ENCODE measurements at places on chromosomes 2 and 18.
A peak's percentile ranks its signal among the peaks of the same experiment; 100 is the strongest.

GRCh38 chr2:241773511-241774418, 2.9 kb upstream of the GAL3ST2 start:
- DNase-seq = no peak

GRCh38 chr2:47093626-47094025, 61.5 kb downstream of the STPG4 start:
- no peak for DNase-seq

- no peak for DNase-seq
Observed at GRCh38 chr2:215615067-215615802, 179.4 kb upstream of the FN1 start.

DNA sequence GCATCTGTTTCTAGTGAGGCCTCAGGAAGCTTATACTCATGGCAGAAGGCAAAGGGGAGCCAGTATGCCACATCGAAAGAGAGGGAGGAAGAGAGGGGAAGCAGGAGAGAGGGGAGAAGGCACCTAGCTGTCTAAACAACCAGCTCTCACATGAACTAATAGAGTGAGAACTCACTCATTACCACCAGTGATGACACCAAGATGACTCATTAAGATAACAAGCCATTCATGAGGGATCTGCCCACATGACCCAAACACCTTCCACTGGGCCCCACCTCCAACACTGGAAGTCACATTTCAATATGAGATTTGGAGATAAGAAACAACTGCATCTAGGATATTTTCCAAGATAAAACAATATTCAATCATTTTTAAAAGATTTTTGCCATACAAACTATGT, 753.9 kb upstream of the ZEB2 start:
- no peak for DNase-seq

DNA sequence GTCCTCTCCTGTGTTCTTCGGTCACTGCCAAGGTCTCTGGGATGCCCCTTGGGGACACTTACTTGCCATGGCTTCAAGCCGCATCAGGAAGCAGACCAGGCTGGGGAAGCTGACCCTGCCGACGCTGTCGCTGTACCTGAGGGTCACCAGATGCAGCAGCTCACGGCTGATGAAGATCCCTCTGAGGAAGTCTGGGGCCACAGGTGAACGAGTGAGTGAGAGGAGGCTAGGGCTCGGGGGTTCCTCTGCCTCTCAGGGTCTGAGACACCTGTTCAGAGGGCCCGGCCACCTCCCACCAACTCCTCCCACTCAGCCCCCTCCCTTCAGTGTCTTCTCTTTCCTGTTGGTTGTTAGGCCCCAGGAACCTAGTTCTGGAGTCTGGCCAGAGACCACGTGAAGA, 74.9 kb downstream of the CAPN13 start:
- no peak for DNase-seq

DNA sequence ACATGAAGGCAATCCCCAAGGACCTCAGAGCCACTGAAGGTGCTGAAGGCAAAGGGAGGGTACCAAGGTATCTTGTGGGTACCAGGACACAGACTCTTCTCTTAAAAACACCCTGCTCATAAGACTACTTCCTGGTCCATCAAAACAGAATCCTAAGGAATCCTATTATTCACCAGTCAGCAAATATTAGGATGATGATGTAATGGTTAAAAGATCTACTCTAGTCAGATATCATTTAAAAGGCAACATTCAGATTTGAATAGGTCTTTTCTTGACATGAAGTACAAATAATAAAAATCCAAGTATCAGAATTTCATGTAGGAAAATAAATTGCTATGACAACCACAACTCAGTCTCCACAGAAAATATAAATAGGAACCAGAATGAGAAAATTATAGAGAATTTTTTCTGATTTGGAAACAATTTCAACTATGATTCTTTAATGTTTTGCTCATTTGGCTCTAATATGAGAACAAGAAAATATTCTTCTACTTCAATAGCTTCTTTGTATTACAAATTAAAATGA, 77.8 kb upstream of the ZNF397 start:
- DNase-seq = no peak

DNA sequence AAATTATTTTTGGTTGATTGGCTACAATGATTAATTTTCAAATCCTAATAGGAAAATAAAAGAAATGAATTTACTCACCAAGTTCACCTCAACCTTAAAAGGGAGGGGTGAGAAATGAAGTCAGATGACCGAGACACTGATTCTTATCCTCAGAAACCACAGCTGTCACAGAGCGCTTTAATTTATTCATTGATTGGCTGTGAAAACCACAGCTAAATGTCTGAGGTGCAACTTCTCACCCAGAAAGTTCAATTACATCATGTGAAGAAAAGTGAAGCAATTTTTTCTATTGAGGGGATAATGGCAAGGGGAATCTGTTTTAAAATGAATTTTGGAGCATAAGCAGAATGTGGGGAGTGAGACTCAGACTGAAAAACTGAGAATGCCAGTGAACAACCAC, 128.4 kb downstream of the RNF152 start:
- DNase-seq = no peak

DNA sequence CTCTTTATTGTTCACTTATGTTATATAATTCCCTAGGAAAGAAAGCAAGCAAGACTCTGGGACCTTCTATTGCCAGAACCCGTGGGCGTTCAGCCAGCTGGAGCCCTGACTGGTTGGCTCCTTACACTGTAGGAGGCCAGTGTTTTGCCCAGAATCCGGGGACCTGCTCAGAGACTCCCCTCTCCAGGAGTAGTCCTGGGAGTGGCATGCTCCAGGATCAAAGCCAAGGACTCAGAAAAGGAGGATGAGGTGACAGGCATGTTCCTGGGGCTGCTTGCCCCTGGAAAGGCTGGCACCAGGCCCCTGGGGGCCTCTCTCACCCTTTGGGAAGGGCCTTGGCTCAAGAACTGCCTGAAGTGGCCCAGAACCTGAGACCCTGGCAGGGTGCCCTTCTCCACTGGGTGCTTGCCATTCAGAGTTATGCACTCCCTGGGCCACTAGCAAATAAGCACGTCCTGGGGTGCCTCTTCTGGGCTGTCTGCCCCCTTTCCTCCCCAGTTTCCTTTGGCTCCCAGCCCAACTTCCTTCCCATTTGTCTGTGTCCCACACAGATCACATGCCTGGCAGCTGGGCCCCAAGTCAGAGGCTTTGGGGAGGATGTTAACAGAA, 19.6 kb upstream of the KIF3C start:
- peak; percentile 81 for DNase-seq

GRCh38 chr2:20052229-20052851, 912 bp upstream of the LAPTM4A start:
- DNase-seq = no peak

- no peak for DNase-seq
Observed at GRCh38 chr2:166609183-166609959, 115.3 kb upstream of the SCN7A start.

DNA sequence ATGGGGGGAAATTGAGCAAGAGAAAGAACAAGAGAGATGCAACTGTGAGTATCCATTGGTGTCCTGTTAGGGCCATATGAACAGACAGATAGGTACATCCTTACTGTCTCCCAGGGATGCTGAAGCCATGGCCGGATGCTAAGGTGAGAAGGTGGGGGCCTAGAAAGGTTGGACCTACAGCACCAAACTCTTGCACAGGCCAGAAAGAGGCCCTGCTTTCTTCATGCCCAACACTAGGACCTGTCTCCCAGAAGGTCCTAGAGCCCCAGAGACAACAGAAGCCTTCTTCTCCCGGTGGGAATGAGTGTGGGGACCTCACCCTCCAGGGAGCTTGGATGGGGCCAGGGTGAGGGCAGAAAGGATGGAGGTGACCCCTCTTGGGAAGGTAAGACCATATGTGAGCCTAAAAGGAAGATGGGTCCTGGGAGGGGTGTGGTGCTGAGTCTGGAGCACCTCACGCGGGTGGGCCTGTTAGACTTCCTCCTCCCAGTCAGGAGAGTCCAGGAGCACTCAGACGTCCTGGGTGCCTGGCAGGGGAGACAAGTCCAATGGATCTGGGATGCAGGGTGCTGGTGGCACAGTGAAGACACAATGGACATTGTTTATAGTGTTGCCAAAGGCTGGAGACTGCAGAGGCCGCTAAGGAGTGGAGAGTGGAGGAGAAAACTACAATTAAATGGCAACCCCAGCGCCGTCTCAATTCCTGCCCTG, 265.3 kb downstream of the CYP26B1 start:
- no peak for DNase-seq

Data from hippocampal formation (tissue), 2 donors.